ENCODE measurements at places on chromosomes 7 and 10. TPM values are rescaled to one million over a fixed set of nuclear protein-coding genes. Genes with fewer than 3 reads are reported as not detected.
A peak's percentile ranks its signal among the peaks of the same experiment; 100 is the strongest.

- DNase-seq = no peak
Measured at GRCh38 chr10:23656735-23657134, 217.9 kb downstream of the OTUD1 start.

The GRID1 gene
- polyA plus RNA-seq = 1.9 TPM

DNA sequence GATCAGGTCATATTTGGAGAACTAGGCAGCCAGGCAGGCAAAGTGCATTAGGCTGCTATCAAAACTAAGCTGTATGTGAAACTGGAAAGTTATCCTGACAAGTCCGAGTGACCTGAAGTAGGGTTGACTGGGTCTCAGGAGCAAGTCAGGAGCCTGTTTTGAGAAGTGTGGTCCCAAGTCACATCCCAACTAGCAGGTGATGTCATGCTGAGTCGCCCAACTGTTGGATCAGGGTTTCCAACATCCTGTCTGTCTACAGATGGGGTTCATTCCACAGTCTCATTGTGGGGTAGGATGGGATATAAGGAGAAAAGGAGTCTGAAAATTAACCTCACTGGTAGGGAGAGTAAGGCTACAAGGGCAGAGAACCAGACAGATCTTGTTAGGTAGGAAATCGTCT lies 27.0 kb downstream of the SLC26A4 start:
- DNase-seq = no peak

The SEMA4G gene
- 44.2 TPM for polyA plus RNA-seq

GRCh38 chr7:67341153-67341768 lies 344.6 kb downstream of the TYW1 start:
- no peak for DNase-seq

DNA sequence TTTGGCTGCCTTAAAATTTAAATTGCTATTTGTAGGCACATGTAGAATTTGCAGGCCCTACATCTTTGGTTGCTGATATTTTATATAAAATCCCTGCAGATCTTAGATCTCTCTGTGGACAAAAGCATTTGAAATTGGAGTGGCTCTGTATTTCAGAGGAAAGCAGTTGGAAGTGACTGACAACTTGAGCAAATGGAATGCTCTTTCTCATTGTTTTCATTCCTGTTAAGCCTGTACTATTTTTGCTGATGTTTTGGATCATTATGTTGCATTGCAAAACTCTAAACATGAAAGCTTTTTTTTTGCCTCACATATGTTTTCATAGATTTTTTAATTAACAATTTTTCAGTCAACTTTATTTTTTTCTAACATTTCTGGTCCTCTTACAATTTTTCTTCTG lies 251.2 kb upstream of the MDFIC start:
- DNase-seq = no peak

The NPC1L1 gene
- polyA plus RNA-seq = 0.30 TPM

- no peak for DNase-seq
Measured at GRCh38 chr10:31215052-31215451, 104.0 kb upstream of the ZEB1 start.

DNA sequence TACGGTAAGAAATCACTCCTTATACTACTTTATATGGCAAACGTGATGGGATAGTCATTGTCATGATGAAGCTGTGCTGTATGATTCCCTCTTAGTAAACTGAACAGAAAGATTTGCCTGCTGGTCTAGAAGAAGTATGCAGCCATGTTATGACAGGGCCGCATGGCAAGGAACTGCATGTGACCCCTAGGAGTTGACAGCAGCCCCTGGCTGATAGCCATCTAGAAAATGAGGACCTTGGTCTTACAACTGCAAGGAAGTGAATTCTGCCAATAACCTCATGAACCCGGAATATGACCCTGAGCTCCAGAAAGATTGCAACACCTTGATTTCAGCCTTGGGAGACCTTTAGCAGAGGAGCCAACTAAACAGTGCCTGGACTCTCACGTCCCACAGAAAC lies 193.3 kb downstream of the SEMA3E start:
- DNase-seq = no peak

The TAS2R16 gene
- not detected for polyA plus RNA-seq

GRCh38 chr10:132865171-132865631 lies 77.2 kb downstream of the CFAP46 start:
- DNase-seq = no peak

- DNase-seq = no peak
Measured at GRCh38 chr7:73699370-73700068, 16.1 kb downstream of the BUD23 start.

The PRKRIP1 gene
- 41.7 TPM for polyA plus RNA-seq

GRCh38 chr7:158296798-158297104 lies 290.9 kb downstream of the PTPRN2 start:
- DNase-seq = no peak

GRCh38 chr10:131546086-131546810 lies 234.7 kb upstream of the TCERG1L start:
- no peak for DNase-seq

- no peak for DNase-seq
Measured at GRCh38 chr10:122478971-122479370, 17.6 kb downstream of the HTRA1 start.

DNA sequence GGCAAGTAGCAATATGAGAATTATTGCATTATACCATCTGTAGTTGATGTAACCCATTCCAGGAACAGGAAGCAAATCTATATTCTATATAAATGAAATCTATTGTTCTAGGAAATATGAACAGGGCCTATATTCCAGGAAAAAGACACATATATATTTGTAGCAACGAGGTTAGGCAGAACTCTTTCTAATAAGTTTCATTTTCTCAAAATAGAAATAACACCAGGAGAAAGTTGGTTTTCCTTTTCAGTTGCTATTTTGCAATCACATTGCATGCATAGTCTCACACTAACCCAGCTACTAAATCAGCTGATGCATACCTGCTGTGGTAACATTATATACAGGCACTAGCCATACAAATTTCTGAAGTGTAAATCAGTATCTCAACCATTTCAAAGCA lies 6.2 kb upstream of the IFIT2 start:
- DNase-seq = no peak

DNA sequence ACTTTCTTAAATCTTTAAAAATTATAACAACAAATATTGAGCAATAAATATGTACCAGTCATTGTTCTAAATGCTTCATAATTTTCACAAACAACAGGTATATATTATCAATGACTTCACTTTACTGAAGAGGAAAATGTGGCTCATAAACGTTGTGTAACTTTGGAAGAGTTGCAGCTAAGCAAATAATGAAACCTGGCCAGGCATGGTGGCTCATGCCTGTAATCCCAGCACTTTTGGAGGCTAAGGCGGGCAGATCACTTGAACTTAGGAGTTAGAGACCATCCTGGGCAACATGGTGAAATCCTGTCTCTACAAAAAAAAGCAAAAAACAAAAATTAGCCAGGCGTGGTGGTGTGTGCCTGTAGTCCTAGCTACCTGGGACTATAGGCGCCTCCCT lies 71.9 kb upstream of the AMPH start:
- DNase-seq = no peak

DNA sequence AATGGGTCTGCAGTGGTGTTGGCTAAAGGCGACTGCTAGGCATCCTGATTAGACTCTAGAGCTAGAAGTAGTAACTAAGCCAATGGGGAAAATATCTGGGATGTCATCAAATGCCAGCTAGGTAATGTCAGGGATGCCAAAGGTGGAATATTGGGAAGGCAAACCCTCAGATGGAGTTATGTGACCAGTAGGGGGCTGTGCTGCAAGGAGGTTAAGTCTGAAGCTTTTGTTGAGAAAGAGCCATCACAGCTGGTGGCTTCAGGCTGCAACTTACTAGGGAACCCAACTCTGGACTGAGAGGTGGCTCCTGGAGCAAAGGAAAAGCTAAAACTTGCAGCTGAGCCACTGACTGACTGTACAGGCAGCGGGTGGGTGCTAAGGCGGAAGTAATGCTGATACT lies 576.9 kb upstream of the GHITM start:
- no peak for DNase-seq

DNA sequence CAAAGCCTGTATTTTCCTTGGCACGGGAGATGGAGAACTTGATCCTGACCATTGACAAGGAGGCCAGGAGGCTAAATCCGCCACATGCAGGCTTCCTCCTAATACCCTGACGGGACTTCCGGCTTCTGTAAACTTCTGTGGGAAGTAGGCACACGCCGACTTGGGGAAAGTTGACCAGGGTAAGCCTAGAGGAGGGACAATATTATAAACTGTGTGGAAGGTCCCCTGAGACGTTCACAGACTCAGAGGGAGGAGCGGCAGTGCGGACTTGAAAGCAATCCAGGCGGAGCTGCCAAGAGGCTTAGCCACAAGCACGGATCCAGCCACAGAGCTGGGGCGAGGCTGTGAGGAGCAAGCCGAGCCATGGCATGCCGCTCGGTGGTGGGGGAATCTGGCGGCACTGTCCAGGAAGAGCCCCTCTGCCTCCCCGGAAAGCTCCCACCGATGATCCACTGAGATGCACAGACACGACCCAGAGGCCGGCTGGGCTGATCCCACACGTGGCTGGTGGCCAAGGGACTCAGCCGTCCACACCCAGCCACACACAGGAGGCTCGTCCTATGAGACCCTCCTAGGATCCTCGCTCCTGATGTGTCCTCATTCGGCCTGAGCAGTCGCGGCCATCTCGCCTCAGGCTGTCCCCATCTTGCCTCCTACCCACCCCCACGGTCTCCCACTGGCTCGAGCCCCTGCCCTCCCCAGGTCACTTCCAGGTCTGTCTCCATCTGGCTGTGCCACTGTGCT lies 40.0 kb upstream of the INSIG1 start:
- no peak for DNase-seq

GRCh38 chr7:150379441-150380379 lies 580 bp downstream of the ZNF775 start:
- DNase-seq = no peak

The FAM131B gene
- 1.4 TPM for polyA plus RNA-seq

The HOXA9 gene
- 0.42 TPM for polyA plus RNA-seq

The PNLIPRP3 gene
- polyA plus RNA-seq = not detected

DNA sequence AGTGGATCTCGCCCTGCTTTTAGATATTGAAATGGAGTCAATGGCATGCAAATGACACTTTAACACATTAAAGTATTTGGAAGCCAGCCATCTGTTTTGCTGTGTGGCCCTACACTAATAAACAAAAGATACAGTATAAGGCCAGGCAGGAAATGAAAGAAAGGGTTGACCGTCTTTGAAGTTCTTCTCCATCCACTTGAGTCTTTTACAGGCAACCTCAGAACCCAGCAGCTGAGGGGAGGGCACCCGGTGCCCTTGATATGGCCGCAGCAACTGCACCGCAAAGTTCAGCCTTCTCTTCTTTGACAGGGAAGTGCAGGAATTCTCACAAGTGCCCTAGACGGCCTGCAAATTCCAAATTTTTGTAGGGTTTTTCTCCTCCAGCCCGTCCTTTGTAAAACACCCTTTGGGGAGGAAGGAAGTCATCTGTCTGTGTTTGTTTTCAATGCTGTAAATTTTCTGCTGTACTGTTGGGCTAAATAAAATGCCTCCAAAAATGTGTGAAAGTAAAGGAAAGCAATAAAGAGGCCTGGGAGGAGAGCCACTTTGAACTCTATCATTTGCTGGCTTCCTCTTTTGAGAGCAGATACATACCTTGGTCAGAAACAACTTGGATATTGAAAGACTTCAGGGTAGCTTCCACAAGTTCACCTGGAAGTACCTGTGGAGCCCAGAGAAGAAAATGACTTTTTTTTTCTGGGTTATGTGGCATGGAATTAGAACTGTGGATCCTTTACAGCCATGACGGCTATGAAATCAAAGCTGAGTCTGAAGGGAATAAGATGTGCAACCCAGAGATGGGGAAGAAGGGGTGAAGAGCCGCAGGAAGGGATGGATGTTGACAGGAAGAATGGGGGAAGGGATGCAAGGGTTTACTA lies 3.6 kb downstream of the HOXA1 start:
- DNase-seq = no peak

- no peak for DNase-seq
Measured at GRCh38 chr7:68888971-68889385, 709.3 kb upstream of the AUTS2 start.

DNA sequence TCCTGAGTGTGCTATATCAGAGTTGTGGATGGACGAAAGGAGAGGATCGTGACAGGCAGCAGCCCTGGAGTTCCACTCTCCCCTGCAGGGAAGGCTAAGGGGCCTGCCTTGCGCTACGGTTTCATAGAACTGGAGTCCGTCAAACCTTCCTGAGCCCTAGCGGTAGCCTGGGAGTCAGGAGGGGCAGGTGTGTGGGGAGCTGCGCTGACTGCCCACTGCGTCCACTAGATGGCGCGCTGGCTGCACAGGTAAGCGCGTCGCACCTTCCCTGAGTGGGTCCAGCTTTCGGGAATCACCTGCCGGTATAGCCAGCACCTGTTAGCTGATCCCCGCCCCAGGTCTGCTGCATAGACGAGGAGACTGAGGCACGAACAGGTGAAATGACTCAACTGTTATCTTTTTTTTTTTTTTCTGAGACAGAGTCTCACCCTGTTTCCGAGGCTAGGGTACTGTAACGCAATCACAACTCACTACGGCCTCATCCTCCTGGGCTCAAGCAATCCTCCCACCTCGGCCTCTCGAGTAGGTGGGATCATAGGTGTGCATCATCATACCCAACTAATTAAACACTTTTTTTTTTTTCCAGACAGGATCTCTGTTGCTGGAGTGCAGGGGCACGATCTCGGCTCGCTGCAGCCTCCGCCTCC lies 20.2 kb upstream of the BAIAP2L1 start:
- DNase-seq = peak; percentile 16

The MDFIC gene
- polyA plus RNA-seq = 55.1 TPM

DNA sequence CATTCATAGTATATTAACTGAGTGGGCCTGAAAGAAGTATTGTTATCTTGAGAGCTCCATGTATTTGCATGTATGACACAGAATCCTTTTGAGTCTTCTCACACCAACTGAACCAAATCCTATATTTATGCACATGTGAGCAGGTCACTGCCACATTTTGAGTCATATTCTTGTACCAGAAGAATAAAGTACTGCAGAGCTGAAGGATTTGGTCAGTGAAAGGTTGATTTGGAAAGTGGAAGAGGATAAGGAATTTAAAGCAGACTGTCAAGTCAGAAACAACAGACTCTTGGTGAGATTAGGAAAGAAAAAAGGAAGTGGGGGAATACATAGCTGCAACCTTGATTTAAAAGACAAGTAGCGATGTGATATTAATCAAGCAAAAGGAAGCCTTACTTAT lies 121.8 kb downstream of the ARID5B start:
- DNase-seq = no peak

DNA sequence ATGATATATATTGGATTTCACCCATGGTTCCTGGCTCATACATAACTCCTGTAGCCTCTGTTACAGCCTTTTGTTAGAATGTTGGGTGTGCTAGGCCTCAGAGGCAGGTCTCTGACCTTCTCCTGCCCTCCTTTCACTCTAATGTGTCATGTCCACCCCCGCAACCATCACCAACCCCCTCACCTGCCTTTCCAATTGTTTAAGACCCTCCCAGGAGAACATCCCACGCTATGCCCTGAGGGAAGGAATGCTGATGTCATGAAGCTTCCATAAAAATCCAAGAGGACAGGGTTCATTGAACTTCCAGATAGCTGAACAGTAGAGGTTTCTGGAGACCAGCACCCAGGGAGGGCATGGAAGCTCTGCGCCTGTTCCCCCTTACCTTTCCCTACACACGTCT lies 30.8 kb upstream of the C10orf67 start:
- DNase-seq = no peak

Data from left lung (tissue), 14 donors.